Left ventricle myocardium superior (tissue), 1 donor: ENCODE measurements at places on chromosomes 16 and 17. TPM values are rescaled to one million over a fixed set of nuclear protein-coding genes. Genes with fewer than 3 reads are reported as not detected.

GRCh38 chr17:39676198-39676819 is 8.1 kb downstream of the PNMT start:
- peak; percentile 90 for DNase-seq

GRCh38 chr17:68514831-68515635 is 2.8 kb downstream of the PRKAR1A start:
- DNase-seq: no peak

DNA sequence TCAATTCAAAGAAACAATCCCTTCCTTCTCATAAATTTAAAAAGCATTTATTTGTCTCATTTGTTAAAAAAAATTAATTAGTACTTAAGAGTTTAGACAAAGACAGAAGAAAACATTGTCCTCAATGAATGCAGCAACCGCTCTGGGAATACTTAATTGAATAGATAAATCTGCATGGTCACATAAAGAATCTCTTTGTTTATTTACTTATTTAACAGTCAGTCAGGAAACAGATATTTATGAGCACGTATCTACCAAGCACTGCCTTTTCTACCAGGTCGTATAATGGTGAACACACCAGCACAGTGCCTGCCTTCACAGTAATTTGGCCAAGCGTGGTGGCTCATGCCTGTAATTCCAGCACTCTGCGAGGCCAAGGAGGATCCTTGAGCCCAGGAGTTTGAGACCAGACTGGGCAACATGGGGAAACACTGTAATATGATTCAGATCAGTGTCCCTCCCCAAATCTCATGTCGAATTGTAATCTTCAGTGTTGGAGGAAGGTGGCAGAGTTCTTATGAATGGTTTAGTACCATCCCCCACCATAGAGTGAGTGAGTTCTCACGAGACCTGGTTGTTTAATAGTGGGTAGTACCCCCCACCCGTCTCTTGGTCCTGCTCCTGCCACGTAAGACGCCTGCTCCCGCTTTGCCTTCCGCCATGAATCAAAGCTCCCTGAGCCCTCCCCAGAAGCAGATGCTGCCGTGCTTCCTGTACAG is 8.1 kb downstream of the WIPI1 start:
- DNase-seq: no peak

GRCh38 chr17:19255279-19255678 is 18.1 kb downstream of the EPN2 start:
- no peak for DNase-seq

DNA sequence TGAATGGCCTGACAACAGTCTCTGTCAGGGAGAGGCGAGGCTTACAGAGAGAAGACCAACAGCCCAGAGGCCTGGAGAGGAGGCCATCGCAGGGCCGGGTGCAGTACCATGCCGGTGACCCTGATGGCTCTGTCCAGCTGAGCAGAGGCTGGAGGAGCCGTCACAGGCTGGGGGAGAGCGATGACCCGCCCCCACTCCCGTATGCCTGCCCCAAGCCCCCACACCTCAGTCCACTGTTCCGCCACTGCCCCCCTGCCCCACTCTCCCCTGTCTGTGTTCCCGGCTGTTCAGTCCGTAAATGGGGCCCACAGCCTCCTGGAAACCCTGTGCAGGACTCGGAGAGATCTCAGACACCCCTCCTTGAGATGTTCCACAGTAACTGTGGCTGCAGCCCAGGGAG is 12.8 kb upstream of the FAM83G start:
- DNase-seq: peak; percentile 10

DNA sequence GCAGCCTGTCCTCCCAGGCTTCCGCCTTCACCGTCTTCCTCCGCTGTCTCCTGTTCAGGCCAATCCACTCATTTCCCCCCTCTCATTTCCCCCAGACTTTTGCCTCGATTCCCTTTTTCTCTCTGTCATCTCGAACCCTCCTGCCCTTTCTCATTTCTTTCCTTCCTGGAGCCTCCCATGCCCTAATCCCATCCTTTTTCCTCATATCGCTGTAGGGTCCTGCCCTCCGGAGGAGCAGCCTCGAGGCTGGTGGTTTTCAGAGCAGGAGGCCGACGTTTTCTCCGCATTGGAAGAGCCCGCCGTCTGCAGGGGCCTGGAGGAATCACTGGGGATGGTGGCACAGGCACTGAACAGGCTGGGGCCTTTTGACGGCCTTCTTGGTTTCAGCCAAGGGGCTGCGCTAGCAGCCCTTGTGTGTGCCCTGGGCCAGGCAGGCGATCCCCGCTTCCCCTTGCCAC is 597 bp downstream of the OVCA2 start:
- no peak for DNase-seq

DNA sequence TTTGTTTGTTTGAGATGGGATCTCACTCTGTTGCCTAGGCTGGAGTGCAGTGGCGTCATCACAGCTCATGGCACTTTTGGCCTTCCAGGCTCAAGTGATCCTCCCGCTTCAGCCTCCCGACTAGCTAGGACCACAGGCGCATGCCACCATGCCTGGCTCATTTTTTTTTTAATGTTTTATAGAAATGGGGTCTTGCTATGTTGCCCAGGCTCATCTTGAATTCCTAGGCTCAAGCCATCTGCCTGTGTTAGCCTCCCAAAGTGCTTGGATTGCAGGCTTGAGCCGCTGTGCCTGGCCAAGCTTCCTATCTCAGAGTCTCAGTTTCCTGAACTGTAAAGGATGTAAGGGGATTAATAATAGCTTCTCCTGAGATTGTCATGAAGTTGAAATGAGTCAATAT is 8.0 kb downstream of the SBK1 start:
- DNase-seq: no peak

DNA sequence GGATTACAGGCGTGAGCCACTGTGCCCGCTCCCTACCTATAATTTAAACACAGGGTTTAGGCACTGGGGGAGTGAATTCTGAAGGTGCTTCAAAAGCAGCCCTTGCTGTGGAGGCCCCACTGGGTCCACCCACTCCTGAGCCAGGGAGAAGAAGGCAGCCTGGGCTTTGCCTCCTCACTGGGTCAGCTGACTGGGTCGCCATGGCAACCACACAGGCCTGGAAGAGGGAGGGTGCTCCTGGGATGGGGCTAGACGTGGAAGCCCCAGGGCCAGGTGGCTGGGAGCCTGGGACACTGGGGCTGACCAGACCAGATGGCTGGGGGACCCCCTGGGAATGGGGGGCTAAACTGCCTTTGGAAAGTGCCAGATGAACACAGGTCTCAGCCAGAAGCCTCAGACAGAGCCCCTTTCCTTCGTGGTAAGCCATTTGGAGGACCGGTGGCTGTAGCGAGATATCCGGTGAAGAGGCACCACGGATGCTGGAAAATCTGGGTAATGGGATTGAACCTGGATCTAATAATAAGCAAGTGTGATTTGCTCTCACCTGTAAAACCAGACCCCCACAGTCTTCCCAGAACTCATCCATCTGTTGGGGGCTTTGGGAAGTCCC is 32.9 kb downstream of the TRARG1 start:
- no peak for DNase-seq

GRCh38 chr16:85984947-85985451 is 86.0 kb downstream of the IRF8 start:
- DNase-seq: no peak

YBX2 gene
- total RNA-seq: 0.77 TPM

CHD9NB gene
- total RNA-seq: 0.97 TPM
